AG09309 (cell line): ENCODE measurements at places on chromosomes 4 and X.

DNA sequence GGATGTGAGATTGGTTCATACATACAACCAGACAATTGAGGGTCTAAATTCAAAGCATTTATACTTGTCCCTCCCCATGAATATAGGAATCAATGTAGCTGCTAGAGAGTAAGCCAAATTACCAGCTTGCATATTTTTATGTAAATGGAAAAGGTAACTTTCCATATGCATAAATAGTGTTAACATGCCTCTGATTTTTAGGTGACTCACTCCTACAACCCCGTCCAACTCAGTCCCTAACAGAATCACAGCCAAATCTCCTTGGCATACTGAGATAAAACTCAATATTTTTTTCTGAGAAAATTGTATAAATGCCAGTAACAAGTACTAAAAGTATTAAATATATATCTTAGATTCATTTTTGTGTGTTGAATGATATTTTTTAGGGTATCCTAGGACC, 67.2 kb downstream of the INPP4B start:
- DNase-seq, result no peak

DNA sequence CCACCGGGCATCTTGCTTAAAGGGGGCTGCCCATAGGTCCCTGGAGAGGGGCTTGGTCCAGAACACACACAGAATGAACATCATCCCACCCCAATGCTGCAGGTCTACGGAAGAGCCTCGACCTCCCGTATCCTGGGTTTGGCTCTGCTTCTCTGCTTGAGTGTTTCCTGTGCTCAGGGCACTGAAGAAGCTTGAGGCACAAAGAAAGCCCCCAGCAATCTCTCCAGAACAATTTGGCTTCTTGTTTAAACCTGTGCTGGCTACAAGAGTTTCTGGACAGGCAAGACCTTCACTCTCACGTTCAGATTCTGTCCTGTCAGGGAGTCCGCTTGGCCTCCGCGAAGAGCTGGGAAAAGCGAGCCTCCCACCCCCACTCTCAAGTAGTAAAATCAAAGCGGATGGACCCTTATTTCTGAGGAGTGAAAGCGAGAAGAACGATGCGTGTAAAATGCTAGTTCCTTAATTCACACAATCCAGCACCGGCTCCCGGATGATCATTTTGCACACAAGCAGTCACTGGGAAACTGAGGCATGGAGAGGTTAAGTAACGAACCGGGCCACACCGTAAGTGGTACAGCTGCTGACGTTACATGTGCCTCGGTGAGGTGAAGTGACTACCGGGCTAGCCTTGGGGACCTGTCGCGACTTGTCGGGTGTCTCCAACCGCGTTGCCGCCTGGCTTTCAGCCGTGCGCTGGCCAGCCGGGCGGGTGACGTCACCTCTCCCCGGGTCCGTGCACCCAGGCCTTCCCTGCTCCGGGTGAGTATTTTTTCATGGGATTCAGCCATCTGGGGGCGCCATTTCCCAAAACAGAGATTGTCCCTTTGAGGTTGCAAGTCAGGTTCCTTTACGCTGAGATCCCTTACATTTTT, 3.1 kb upstream of the SFRP2 start:
- no peak for DNase-seq

DNA sequence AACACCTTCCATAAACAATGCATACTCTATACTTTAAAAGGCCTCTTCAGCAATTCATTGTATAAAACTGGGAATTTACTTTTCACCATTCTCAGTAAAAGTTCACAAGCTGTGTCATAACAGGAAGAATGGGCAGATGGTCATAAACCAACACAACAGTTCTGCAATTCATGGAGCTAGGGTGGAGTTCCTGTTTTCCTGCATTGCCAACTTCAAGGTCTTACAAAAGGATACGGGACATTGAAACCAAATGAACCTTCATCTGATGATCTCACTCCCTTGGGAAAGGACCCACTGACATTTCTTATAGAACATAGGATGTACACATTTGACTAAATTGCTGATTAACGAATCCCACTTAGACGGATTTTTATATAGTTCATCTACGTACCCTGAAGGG, 4.1 kb downstream of the KDR start:
- DNase-seq, result no peak

DNA sequence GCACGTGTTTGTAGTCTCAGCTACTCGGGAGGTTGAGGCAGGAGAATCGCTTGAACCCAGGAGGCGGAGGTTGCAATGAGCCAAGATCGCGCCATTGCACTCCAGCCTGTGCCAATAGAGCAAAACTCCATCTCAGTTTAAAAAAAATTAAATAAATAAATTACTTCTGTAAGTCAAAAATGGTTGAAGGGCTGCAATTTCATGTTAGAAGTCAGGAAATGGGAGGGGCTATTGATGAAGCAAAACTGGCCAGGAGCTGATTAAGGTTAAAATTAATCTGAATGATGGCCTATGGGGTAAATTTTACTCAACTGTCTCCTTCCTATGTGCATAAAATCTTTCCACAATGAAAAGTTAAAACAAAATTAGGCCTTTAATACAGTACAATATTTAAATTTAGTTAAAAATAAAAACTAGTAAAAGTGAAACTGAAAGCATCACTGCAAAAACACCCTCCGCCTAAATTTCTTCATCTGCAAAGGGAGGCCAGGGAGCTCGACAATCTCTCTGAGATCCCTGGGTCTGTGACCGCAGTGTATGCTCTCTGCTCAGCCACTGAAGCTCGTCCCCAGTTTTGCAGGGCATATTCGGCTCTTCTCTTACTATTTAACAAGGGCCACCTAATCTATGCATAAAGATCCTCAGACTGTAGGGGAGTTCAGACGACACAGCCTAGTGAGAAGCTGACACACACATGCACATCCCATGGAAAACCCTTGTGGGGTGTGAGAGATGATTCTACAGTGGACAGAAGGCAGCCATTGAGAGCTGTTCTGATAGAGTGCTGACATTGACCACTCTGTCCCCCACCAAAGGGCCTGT, 57.2 kb downstream of the IRF2 start:
- no peak for DNase-seq

GRCh38 chr4:57095245-57095644, 14.9 kb downstream of the IGFBP7 start:
- no peak for DNase-seq

GRCh38 chr4:143302536-143302935, 34.1 kb upstream of the GAB1 start:
- DNase-seq, result no peak

DNA sequence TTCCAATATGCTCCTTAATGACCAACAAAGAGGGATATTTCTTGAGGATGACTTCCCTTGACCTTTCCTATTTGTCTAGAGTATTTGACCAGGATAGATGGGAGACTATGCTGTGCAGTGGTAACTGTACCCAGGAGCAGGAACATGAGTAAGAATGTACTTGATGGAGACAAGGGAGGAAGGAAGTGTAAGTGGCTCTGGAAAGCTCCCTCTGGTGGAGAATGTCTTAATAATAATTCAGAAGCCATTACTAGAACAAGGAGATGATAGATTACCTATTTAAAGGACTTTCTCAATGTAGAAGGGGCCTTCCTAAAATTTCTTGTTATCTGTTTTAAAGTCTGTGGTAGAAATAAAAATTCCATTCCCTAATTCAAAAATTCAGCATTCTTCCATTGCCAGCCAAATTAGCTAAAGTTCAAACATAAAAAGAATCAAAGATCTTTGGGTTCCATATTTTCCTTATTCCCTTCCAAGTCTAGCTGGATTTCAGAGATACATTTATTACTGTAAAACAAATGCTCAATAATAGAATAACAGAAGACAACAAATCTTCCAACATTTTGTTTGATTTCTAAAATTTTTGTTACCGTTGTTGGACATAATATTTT, 83.8 kb downstream of the GRID2 start:
- DNase-seq, result no peak
